Stimulated activated naive CD8-positive, alpha-beta T cell treated with anti-CD3 and anti-CD28 coated beads, Interleukin-15, amount 100 ng/mL, for 72 hours (primary cell): ENCODE measurements at places on chromosomes 11 and 22.

- no peak for DNase-seq
Measured at GRCh38 chr11:95327273-95327948, 96.4 kb upstream of the SESN3 start.

GRCh38 chr22:39771486-39771885 lies 122.1 kb downstream of the ENTHD1 start:
- no peak for DNase-seq

DNA sequence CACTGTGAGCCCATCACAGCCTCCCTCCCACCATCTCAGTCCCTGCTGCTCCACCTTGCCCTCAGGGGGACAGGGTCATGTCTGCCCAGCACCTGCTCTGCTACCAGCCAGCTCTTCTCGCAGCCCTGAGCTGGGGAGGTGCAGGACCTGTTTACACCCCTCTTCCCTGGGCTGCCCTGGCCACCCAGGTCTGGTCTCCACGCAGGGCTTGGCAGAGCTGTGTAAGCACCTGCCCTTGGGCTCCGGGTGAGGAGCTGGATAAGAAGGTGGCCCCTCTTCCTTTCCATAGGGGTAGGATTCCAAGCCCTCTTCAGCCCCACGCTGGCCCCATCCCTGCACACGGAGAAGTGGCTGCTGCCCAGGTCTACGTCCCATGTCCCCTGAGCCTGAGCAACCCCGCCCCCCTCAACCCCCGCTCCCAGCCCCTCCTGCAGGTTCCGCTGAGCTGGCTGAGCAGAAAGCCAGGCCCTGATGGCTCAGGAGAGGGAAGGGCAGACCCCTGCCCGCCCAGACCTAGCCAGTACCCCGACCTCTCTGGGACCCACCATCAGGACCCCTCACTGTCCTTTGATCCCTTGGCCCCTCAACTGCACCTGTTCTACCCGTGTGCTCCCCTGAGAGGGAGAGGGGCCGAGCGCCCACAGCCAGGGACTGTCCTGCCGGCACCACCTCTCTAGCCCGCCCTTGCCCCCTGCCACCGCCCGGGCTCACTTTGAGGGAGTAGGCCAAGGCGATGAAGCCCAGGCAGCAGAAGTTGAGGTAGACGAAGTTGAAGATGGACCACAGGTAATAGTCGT lies 3.2 kb downstream of the IFITM10 start:
- no peak for DNase-seq

GRCh38 chr11:3834664-3835461 lies 5.9 kb downstream of the RHOG start:
- peak; percentile 32 for DNase-seq

- DNase-seq: no peak
Measured at GRCh38 chr11:61814247-61814957, 2.4 kb downstream of the FADS1 start.

GRCh38 chr11:123362186-123362585 lies 67.9 kb upstream of the GRAMD1B start:
- DNase-seq: no peak

GRCh38 chr11:64339754-64340408 lies at the start of gene CCDC88B:
TSS of gene CCDC88B (plus strand) at chr11:64340204. CDS start at chr11:64340267, 63 bp downstream.
- DNase-seq: peak; percentile 79

GRCh38 chr11:7307836-7308235 lies 56.1 kb downstream of the SYT9 start:
- DNase-seq: no peak

GRCh38 chr11:119110439-119110838 lies 3.3 kb downstream of the C2CD2L start:
- DNase-seq: no peak

- DNase-seq: no peak
Measured at GRCh38 chr22:45263463-45264269, 21.1 kb upstream of the UPK3A start.

DNA sequence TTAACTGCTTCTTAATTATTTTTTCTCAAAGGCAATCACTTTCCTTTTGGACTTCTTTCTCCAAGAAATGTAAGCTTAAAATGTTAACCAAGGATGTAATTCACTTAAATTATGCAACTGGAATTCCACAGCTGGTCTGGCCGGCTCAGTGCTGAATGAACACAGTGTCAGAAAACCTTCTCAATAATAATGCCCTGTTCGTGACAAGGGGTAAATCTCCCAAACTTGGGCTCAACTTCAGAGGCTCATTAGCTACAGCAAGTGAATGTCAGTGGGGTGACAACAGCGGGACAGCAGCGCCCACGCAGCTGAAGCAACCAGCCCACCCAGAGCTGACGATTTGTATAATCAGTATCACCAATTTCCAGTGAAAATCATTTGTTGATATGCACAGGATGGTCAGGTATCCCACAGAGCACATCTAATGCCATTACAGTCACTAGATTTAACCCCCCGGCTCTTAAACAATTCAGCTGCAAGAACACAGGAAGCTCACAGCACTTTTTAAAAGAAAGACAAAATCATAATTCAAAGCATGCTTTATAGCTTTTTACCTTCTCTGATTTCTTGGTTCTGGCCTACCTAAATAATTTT lies 704.8 kb downstream of the DLG2 start:
- DNase-seq: no peak

- no peak for DNase-seq
Measured at GRCh38 chr11:80109652-80110051, 668.8 kb upstream of the TENM4 start.

GRCh38 chr11:130588471-130588870 lies 140.0 kb downstream of the ADAMTS15 start:
- no peak for DNase-seq

- DNase-seq: no peak
Measured at GRCh38 chr11:95378111-95378510, 147.1 kb upstream of the SESN3 start.

GRCh38 chr11:32334822-32335221 lies 100.5 kb downstream of the WT1 start:
- DNase-seq: no peak

DNA sequence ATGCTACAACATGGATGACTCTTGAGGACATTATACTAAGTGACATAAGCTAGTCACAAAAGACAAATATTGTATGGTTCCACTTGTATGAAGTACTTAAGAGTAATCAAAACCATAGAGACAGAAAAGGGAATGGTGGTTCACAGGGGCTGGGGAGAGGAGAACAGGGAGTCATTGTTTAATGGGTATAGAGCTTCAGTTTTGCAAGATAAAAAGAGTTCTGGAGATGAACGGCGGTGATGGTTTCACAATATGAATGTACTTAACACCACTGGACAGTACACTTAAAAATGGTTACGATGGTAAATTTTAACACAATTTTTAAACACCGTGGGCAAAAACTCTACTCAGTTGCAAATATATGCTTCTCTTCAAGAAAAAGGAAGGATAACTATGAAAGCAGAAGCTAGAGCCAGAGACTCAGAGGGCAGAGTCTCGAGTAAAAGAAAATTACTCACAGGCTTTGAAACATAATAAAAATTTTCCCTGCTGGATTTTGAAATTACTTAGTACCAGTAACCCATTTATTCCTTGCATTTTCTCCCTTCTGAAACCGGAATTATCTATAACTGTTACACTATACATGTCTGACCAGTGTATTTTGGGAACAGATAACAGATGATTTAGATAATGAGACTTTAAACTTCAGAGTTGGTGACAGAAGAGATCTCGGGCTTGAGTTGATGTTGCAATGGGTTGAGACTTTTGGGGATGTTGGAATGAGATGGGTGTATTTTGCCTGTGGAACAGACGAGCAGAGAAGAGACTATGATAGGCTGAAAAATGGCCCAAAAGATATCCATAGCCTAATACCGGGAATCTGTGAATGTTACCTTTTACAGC lies 15.0 kb downstream of the MRTFA start:
- DNase-seq: no peak

DNA sequence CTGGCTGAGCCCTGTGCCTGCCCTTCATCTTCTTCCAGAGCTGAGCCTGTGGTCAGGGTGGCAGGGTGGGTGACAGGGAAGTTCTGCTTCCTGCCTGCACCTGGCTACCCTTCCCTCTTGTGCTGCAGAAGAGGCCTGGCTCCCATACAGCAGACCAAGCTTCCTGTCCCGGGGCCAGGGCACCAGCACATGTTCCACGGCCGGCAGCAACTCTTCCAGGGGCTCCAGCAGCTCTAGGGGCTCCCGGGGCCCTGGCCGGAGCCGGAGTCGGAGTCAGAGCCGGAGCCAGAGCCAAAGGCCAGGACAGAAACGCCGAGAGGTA lies 15.0 kb downstream of the ROBO3 start:
- no peak for DNase-seq

- no peak for DNase-seq
Measured at GRCh38 chr11:36449561-36450096, 60.4 kb downstream of the TRAF6 start.

DNA sequence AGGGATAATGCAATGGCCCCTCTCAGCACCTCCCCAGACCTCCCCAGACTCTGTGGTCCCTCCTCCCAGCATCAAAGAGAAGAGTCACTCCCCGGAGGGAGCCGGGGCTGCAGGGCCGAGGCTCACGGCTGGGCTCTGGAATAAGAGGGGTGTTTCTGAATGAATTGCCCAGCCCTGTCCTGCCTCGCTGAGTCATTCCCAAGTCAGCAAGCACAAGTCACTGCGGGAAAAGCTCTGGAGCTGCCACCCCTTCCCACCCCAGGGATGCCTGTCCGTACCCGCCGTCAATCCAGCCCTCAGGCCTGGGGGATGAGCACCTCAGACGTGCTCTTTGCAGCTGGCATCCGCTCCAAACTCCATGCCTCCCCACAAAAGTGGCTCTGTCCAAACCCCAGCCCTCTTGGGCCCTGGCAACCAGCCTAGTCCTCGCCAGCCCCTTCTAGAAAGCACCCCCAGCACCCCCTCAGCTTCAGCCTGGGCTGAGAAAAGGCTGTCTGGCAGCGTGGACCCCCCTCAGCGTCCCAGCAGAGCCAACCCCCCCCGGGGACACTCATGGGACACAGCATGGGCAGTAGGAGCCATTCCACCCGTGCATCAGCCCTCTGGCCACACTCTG lies 22.7 kb downstream of the CELSR1 start:
- no peak for DNase-seq
